ENCODE measurements at places on chromosomes 7 and 10.

DNA sequence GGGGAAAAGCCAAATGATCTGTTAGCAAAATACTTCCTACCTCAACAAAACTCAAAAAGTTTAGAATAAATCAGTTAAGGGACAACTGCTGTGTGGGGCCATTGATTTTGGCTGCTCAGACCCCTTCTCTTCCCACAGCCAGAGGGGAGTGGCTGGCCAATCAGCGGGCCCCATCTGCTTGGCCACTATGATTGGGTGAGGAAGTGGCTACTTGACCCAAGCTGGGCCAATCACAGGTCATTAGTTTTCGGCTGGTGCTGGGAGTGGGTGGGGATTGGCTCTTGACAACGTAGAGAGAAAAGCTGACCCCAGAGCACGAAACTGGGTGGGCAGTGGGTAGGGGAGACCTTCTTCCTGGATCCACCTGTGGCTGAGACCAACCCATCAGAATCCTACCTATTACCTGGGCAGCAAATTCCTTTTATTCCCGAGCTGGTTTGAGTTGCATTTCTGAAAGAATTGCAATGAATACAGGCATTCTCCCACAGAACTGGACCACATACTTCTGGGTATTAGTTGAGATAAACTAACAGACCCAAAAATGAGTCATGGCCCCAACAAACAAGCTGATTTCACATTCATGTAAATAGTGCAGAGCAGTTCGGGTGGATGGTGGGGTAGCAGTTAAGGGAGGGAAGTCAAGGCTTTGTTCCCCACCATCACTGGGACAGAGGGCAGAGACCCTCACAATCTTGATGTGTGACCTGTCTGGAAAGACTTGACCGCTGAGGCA is 35.6 kb upstream of the HMX3 start:
- no peak for DNase-seq

GRCh38 chr10:27285093-27285492 is 44.5 kb upstream of the ACBD5 start:
- DNase-seq: no peak

DNA sequence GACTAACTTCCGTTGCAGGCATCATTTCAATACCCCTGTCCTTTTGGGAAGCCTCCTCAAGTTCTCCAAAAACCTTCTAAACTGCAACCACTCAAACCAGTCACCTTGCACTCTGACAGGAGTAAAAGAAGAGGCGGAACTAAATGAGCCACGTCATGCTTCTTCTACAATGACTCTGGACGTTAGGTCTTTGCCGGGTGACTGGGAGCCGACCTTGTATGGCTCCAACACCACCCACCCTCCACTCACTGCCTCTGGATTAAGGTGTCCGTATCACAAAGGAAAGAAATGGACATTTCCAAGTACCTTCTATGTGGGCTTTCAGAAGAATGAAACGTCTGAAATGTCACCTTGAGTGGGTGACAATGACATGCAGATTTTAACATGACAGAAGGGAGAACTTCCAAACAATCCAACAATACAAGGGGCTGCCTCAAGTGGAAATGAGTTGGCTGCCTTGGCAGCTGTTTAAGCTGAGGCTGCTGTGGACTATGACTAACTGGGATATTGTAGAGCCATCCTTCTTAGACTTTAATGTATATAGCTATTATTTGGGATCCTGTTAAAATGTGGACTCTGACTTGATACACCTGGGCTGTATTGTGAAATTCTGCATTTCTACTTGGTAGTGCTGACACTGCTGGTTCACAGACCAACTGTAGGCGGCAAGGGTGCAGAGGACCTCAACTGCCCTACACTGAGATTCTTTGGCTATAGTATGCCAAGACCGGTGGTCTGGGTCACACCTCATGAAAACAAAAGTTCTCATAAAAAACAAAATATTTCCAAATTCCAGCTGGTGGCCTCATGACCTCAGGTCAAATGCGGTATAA is 33.8 kb upstream of the PDLIM1 start:
- no peak for DNase-seq

GRCh38 chr7:13834328-13834761 is 155.1 kb downstream of the ETV1 start:
- no peak for DNase-seq

- DNase-seq: no peak
Measured at GRCh38 chr10:123891144-123892071, at the start of gene CPXM2. Gene CPXM2 (minus strand): TSS chr10:123891807. CDS start chr10:123891659, 148 bp downstream.

GRCh38 chr10:101726115-101726387 is 31.1 kb upstream of the FBXW4 start:
- DNase-seq: no peak

All from DND-41 (cell line).